ENCODE measurements at places on chromosomes 7 and 10.

DNA sequence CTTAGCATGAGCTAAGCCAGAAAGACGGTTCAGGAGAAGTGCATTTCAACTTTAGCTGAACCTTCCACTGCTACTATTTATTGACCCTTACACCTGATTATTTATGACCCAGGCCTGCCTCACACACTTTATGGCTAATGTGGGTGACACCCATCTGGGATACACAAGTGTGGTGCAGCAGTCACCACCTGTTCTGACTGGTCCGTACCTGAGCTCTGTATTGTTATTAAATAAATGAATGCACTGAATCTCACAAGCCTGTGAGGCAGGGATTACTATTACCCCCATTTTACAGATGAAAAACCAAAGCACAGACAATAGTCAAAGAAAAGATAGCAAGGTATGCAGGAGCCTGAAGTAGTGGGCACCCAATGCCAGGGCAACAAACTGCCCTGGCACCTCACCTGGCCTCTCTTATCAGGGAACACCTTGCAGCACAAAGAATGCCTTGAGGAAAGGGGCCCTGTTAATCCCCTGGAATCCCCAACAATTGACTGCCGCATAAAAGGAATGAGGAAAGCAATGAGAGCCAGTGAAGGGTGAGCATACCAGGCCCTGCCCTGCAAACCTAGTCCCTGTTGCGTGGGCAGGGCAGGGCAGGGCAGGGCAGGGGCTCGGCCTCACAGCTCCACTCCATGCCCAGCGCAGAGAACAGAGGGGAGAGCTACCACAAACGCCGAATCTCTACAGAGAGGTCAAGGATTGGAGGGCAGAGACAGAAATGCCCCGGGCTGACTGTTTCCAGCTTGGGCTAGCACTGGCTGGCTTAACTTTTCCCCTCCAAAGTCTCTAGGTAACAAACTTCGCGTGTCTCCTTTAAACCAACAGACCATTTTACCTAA, 1.3 kb downstream of the ANXA11 start:
- no peak for DNase-seq

DNA sequence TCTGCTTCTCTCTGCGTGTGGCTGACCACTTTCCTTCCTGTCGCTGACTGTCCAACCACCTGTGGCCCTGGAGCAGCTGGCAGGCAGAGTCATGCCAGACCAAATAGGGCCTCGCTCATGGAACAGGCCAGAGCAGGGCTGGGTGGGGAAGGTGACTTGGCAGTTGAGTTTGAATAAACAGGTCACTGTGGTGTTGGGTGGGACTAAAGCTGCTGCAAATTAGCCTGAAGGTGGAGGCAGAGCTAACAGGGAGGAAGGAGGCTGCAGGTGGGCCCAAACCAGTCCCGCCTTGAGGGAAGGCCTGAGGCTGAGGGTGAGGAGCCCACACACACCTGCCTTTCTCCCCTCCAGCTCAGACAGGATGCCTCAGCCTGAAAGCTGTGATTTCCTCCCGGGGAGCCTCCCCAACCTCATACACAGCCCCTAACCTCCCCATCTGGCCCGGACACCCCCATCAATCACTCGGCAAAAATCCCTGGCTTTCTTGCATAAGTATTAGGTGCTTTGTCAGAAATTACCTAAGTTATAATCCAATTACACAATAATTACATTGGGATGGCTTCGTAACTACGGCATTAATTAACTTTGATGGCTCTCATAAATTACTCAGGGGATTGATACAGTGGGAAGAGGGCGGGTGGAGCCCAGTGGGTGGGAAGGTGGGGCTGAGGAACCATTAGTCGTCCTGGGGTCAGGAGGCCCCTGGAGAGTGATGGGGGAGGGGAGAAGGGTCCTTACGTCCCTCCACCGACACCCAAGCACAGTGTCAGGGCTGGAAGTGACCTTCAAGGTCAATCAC, 97.7 kb upstream of the PCBD1 start:
- DNase-seq: no peak

- DNase-seq: no peak
Measured at GRCh38 chr7:95907337-95907736, 135.0 kb downstream of the DYNC1I1 start.

DNA sequence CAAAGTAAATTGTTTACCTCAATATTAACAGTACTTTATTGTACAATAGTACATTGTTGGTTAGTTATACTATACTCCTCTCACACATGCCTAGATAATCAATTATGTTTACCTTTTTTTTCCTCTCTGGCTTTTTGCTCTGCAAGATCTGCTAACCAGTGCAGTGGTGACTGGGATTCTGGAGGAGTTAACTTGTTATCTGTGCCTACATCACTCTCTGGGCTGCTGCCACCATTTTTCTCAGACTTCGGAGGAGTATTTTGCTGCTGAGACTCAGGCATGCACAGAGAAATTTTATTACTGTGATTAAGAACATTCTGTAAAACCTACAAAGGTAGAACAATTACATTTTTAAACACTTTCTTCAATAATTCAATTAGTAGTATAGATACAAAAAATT, 59.7 kb downstream of the NRBF2 start:
- DNase-seq: no peak

DNA sequence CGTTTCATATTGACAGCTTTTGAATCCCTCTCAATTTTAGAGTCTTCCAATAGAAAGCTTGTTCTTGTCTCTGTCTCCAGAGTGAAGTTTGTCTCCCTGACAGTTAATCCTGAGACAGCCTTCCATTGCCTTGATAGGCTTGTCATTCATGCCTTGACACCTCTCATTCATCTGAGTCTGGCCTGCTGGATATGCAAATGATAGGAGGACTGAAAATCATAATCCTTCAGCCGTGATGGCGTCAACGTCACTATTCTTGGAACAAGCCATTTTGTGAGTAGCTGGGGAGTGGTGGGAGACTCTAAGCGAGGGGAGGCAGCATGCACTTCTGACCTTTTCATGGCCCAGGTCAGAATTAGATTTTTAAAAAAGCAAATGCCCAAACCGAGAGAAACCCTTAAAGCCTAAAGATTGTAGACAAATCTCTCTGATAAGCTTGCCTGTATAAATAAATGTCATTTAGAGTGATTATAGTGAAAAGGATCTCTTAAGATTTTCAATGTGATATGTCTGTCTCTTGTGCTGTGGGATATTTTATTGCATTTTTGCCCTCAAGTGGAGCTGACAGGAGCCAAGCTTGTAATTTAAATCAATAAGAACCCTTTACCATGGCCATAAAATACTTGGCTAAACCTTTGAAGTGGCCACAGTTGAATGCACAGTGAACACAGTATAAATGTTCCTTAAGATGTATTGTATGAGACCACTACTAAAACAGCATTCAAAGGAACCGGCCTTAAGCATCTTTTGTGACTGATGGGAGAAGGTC, 148.8 kb downstream of the SNX10 start:
- no peak for DNase-seq

GRCh38 chr10:73585327-73585726, 5.8 kb downstream of the USP54 start:
- DNase-seq: no peak

DNA sequence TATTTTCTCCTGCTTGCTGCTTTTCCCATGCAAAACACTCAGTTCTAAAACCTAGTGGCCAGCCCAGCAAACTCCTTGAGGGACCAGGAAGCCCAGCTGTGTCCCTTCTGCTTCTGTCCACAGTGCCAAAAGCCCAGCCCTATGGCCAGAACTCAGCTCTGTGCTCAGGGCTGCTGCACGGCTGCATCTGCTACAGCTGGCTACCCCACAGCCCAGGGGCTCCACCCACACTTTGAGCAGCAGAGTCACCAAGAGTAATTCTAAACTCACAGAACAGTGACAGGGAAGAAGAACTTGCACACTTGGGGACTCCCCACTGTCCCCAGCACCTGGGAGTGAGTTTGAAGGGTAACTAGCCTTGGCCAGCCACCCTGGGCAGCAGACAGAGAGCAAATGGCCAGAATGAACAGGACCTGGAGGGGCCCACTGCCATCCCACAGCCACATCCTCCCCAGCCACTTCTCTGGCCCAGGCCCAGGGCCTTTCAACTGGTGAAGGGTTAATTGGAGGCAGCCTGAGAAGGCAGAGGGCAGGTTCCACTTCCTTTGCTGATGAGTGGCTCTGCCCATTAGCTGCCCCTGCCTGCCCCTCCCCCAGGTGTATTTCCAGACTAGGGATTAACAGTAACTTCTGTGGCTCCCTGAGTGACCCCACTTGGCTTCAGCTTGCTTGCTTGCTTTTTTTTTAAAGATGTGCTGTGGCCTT, 28.1 kb upstream of the TRIM8 start:
- no peak for DNase-seq

DNA sequence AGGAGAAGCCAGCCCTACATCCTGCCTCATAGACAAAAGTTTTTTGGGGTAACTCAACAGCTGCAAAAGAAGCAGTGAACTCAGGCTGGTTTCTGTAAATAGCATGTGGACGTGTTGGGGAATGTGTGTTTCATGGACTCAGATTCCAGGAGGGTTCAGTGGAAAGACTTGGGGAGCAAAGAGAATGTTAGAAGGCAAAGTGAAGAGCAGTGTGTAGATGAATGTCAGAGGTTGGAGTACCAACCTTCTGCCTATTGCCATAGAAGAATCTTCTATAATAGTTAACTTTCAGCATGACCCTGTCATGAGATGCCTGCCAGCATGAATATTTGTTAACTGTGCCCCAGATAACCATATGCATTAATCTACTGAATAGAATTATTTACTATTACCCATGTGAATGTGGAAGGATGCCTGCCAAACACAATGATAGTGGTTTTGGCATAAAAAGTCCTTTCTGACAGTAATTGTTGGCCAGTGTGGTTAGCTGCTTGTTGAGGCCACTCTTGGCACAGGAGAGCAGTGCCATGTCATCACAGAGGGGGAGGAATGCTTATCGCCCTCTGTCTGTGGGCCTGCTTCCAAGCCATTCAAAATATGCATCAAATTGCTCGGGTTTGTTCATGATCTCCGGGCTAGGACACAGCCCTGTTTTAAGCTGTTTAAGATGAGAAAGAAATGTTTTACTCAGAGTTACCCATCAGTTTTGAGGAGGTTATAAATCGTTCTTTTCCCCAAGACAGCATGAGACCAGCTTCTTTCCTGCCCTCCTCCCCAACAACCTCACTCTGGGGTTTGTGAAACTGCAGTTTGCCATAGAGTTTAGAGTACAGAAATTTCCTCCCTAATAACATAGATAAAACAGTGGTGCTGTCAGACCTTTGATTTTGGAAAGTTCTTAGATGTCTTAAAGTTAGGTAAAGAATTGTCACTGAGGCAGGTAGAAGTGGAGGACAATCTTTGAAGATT, 165.3 kb downstream of the WNT2 start:
- DNase-seq: no peak

DNA sequence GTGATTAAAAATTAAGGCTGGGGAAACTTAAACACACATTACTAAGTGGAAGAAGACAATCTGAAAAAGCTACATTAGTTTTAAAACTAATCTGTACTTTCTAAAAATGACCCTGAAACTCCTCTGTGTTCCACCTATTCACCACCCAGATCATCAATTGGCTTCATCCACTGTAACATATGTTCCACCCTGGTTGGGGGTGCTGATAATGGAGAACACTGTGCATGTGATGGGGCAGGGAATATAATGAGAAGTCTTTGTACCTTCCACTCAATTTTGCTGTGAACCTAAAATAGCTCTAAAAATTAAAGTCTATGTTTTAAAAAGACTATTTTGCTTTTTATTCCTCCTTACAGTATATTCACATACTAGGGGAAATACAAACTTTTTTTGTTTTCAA, 132.7 kb downstream of the CNOT4 start:
- no peak for DNase-seq

DNA sequence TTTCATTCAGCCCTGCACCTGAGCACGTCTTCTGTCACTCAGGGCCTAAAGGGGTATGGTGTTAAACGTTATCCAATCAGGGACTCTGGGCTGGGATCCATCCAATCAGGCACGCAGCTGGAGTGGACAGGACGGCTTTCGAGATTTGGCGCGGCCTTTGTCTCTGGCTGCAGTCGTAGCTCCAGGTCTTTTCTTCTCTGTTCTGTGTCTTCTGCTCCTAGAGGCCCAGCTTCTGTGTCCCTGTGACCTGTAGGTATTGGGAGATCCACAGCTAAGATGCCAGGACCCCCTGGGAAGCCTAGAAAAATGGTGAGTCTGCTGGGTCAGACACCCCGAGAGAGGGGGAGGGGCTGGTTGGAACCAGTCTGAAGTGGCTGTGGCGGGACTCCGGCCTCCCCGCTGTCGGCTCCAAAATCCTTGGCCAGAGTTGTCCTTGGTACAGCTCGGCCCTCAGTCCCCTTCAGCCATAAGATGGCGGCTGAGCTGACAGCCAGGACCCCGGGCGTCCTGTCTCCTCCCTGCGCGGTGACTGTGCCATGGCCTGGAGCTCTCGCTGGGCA, 11.7 kb upstream of the ZNF680 start:
- DNase-seq: peak; percentile 63
